Hepatocyte (in vitro differentiated cells): ENCODE measurements at places on chromosomes 7 and 10. TPM values are rescaled to one million over a fixed set of nuclear protein-coding genes. Genes with fewer than 3 reads are reported as not detected.

DNA sequence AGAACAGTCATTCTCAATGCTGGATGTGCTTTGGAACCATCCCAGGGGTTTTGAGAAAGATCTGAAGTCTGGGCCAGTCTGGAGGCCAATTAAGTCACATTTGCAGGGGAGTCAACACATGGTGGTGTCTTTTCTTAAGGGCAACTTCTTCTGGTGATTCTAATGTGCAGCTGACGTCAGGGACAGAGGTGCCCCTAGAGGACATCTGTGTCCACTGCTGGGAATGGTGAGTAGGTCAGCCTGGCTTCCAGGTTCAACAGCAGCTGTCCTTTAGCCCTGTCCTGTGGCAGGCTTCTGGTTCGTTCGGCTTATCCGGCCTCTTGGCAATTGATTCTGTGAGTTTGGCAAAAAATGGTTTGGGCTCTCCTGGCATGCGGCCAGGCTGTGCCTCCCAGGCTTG, 269.7 kb upstream of the HABP2 start:
- DNase-seq, result no peak
- H3K27ac ChIP-seq, result no peak overlapping the region
- H3K36me3 ChIP-seq, result no peaks in the 10 kb centered on the region
- H3K4me1 ChIP-seq, result no peaks in the 10 kb centered on the region
- H3K4me3 ChIP-seq, result no peak overlapping the region

GRCh38 chr7:12062062-12062461, 149.0 kb upstream of the TMEM106B start:
- no peak overlapping the region for H3K27ac ChIP-seq
- no peaks in the 10 kb centered on the region for H3K36me3 ChIP-seq
- H3K4me1 ChIP-seq, result peaks cover 7% of the 10 kb centered on the region
- no peak overlapping the region for H3K4me3 ChIP-seq
- no peak for DNase-seq

DNA sequence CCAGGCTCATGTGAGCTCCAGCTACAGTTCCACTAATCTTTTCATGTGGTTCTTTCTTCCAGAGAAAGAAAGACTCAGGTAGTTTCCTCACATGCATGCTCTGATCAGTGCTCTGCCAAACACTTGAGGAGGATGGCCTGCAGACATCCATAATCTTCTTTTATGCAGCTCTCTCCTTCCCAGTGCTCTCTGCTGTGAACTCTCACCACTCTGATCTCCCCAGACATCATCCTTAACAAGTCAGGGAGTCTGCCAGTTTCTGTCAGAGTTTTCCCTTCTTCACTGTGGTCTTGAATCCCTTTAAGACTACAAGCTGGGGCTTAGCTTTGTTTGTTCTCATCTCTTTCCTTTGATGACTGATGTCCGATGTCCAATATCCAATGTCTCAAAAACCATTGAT, 203.4 kb upstream of the PRKCQ start:
- no peaks in the 10 kb centered on the region for H3K27me3 ChIP-seq
- H3K27ac ChIP-seq, result no peak overlapping the region
- H3K4me3 ChIP-seq, result no peak overlapping the region
- H3K36me3 ChIP-seq, result no peaks in the 10 kb centered on the region

- H3K36me3 ChIP-seq, result no peaks in the 10 kb centered on the region
- H3K27ac ChIP-seq, result no peak overlapping the region
- no peak overlapping the region for H3K4me3 ChIP-seq
- H3K4me1 ChIP-seq, result no peaks in the 10 kb centered on the region
- H3K27me3 ChIP-seq, result no peaks in the 10 kb centered on the region
Observed at GRCh38 chr7:119967221-119967620, 305.8 kb upstream of the KCND2 start.

- H3K4me3 ChIP-seq, result no peak overlapping the region
- H3K27me3 ChIP-seq, result no peaks in the 10 kb centered on the region
- H3K36me3 ChIP-seq, result no peaks in the 10 kb centered on the region
- DNase-seq, result no peak
- no peak overlapping the region for H3K27ac ChIP-seq
Observed at GRCh38 chr7:7164591-7164990, 17.8 kb upstream of the C1GALT1 start.

DNA sequence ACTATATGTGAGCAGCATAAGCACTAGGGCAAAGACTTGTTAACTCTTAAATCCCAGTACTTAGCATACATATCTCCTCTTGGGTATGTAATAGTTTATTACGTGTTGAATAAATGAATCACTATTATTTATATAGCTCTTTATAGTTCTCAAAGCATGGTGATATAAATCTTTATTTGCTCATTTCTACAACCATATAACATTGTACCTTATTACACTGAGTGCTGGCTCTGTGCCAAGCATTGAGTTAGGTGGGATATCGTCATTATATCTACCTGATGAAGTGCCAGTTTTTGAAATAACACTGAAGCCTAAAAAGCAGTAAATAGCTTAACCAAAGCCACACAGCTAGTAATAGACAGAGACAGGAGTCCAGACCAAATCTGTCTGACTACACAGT, 27.9 kb downstream of the AHR start:
- no peaks in the 10 kb centered on the region for H3K4me1 ChIP-seq
- H3K36me3 ChIP-seq, result no peaks in the 10 kb centered on the region
- H3K27me3 ChIP-seq, result no peaks in the 10 kb centered on the region
- no peak for DNase-seq
- H3K4me3 ChIP-seq, result no peak overlapping the region

DNA sequence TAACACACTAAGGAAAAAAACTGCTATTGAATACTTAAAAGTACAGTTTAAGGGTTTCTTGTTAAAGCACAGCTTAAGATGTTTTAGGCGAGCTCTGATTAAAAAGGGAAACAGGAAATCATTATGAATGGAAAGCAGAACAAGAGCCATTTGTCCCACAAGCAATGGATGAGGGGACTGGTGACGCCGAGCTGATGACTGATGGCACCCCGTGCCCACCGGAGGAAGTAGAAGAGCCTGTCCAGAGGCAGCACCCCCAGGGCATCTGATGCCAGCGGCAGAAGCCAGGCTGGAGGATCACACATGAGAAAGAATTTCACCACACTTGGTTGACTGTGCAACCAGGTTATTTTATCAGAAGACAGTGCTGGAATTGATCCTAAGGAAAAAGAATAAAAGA, 15.0 kb upstream of the INSIG1 start:
- peaks cover 2% of the 10 kb centered on the region for H3K27me3 ChIP-seq
- no peaks in the 10 kb centered on the region for H3K4me1 ChIP-seq
- H3K4me3 ChIP-seq, result no peak overlapping the region
- no peak for DNase-seq
- no peak overlapping the region for H3K27ac ChIP-seq

DNA sequence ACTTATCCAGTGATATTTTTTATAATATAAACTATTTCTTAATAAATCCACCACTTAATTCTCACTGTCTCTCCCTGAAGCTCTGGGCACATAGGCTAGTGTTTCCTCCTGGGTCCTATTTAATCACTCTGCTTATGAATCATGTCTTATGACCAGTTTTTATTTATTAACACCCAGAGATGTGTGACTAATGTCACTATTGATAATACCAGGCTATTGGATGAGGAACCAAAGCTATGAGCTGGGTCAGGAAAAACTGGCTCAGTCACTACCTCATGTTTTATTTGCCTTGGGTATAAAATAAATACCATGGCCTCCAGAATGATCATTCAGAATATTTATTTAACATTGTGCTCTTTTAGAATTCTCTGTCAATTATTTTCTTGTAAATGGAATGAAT, 5.2 kb downstream of the SEMA3E start:
- H3K27me3 ChIP-seq, result no peaks in the 10 kb centered on the region
- peaks cover 4% of the 10 kb centered on the region for H3K4me1 ChIP-seq
- no peak overlapping the region for H3K4me3 ChIP-seq
- no peaks in the 10 kb centered on the region for H3K36me3 ChIP-seq
- DNase-seq, result no peak
- H3K27ac ChIP-seq, result no peak overlapping the region

- no peaks in the 10 kb centered on the region for H3K36me3 ChIP-seq
- no peaks in the 10 kb centered on the region for H3K4me1 ChIP-seq
- DNase-seq, result no peak
- H3K27ac ChIP-seq, result no peak overlapping the region
- H3K4me3 ChIP-seq, result no peak overlapping the region
Observed at GRCh38 chr10:49388161-49388560, 7.7 kb downstream of the DRGX start.

DNA sequence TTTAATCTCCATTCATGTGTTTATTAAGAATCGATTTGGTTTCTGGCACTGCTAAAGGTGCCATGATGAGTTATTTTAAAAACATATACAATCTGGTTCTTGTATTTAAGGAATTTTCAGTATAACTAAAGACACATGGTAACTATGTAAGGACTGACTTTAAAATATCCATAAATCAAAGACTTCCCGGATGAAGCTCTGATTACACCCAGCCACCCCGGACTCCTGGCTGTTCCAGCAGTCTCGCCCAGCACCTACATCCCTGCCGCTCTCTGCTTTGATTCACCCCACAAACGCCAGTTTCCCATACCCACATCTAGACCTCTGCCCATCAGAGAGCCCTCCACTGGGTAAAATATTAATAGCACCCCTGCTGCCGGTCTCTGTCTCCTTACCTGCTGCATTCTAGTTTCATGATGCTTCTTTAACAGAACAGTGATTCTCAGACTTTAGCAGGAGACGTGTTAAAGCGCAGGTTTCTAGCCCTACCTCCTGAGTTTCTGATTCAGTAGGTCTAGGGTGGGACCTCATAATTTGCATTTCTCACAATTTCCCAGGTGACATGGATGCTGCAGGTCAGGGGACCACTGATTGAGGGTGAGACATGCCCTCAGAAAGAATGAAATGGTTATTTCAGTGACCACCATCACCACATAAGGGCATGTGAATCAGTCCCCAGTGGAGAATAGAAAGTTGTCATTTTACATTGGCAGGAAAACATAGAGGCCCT, 185.7 kb downstream of the KIAA1217 start:
- no peak for DNase-seq
- H3K4me1 ChIP-seq, result peaks cover 10% of the 10 kb centered on the region

GRCh38 chr10:70956029-70956759, 67.8 kb upstream of the PCBD1 start:
- no peaks in the 10 kb centered on the region for H3K36me3 ChIP-seq
- no peak overlapping the region for H3K27ac ChIP-seq
- no peaks in the 10 kb centered on the region for H3K4me1 ChIP-seq
- H3K27me3 ChIP-seq, result no peaks in the 10 kb centered on the region
- no peak for DNase-seq

DNA sequence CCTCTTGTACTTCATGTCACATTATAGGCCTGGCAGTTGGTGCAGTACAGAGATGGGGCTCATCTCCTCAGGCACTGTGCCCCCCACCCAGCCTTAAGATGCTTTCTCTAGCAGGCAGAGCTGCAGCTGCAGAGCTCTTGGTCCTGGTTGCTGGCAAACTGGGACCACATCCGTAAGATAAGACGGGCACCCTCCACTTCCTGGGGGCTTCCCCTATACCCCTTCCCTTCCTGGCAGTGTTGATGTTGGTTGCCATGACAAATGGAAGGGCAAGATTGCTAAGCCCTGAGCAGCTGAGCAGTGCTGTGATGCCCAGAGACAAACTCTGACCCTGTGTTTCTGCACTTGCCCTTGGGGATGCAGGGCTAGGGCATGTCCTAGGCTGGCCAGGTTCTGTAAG, 103.4 kb upstream of the ANLN start:
- no peak overlapping the region for H3K4me3 ChIP-seq
- no peak for DNase-seq
- no peaks in the 10 kb centered on the region for H3K27me3 ChIP-seq
- H3K36me3 ChIP-seq, result no peaks in the 10 kb centered on the region
- peaks cover 19% of the 10 kb centered on the region for H3K4me1 ChIP-seq

DNA sequence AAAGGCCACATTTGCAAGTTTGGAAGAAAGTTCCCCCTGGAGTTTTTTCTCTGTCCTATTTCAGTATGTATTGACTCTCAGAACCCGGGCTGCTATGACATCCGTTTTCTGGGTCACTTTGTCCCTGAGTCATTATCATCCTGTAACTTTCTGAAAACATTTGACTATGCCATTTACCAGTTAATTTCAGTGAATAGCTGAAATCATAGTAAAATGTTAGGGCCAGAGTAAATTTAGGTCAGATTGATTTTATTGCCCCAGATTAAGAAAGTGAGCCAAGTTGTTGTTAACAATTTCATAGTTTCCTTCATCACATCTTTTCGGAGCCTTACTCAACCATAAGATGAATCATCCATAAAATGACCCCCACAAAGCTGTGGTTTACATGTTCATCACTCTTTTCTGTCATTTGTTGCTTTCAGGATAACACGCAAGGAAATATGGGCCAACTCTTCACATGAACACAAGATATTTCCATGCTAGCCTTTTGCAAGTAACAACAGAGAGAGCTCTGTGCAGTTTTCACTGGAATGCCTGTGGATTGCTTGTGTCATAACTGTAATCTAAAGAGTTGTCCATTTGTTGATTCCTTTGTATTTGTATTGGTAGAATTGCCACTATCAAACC, 3.9 kb upstream of the MACC1 start:
- H3K27me3 ChIP-seq, result no peaks in the 10 kb centered on the region
- no peak overlapping the region for H3K4me3 ChIP-seq
- no peak for DNase-seq
- H3K4me1 ChIP-seq, result peaks cover 30% of the 10 kb centered on the region

- no peak overlapping the region for H3K4me3 ChIP-seq
- no peak for DNase-seq
- no peak overlapping the region for H3K27ac ChIP-seq
Observed at GRCh38 chr10:59847888-59848287, 58.5 kb downstream of the CCDC6 start.

DNA sequence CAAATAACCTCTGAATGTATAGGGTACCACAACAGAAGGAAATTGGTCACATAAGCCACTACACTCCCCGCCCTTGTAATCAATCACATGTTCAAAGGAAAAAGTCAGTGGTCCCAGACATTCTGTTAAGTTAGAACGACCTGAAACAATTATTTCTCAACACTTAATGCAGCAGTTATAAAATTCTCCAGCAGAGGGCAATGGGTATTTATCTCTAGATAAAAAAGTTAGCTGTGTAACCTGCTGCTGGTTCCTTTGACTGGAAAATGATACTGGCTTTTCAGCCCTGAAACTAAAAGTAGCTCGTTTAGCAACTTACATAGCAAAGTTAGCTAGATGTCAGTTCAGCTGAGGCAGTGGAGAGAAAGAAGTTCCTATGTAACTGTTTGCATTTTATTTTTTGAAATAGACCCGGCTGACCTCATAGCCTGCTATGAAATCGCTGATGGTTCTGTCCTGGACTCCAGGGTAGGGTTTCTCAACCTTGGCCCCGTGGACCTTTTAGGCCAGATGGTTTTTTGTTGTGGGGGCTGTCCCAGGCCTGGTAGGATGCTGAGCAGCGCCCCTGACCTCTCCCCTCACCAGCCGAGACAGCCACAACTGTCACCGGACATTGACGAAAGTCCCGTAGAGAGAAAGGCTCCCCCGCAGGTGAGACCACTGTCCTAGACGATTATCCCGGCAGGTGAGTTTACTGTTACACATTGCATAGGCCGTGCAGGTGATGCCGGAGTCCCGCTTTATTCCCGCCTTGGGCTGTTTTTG, 40.2 kb upstream of the PROSER2 start:
- DNase-seq, result peak; percentile 87
- no peak overlapping the region for H3K27ac ChIP-seq
- no peaks in the 10 kb centered on the region for H3K4me1 ChIP-seq
- H3K36me3 ChIP-seq, result no peaks in the 10 kb centered on the region
- H3K4me3 ChIP-seq, result no peak overlapping the region
- no peaks in the 10 kb centered on the region for H3K27me3 ChIP-seq

- H3K36me3 ChIP-seq, result no peaks in the 10 kb centered on the region
- DNase-seq, result no peak
- H3K4me3 ChIP-seq, result no peak overlapping the region
- no peaks in the 10 kb centered on the region for H3K4me1 ChIP-seq
- H3K27me3 ChIP-seq, result no peaks in the 10 kb centered on the region
- H3K27ac ChIP-seq, result no peak overlapping the region
Observed at GRCh38 chr10:130065251-130065650, 45.4 kb downstream of the C10orf143 start.

Gene TNS3
- 64.5 and 73.3 TPM in 2 replicates for total RNA-seq

Gene TAS2R5
- 4.4 and 5.1 TPM in 2 replicates for total RNA-seq

Gene CUZD1
- total RNA-seq, result 0.16 TPM in 1 of 2 replicates, not detected in the other

Gene EBLN1
- total RNA-seq, result not detected in 2 replicates

Gene RPEL1
- 0.10 TPM in 1 of 2 replicates, not detected in the other for total RNA-seq

Gene NEUROG3
- total RNA-seq, result not detected in 2 replicates
